HAP-1 (cell line): ENCODE measurements at places on chromosomes 6 and 20.

DNA sequence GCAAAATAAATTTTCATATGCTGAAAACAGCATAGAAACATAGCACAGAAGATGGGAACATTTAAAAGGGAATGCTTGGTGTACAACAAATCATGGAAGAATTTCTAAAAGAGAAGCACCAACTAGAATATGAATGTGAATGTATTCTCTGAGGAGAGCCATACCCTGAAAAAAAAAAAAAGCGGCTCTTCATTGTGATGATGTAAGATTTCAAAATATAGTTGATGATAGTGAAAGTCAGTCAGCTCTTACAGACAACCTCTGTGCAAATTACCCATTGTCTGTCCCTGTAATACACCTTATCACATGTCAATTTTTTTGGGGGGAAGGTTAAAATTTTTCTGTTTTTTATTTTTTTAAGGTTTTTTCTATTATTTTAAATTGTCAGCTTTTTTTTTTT lies 58.6 kb upstream of the PTCHD4 start:
- no peak for DNase-seq

GRCh38 chr6:1018041-1018440 lies 293.9 kb upstream of the FOXQ1 start:
- no peak for DNase-seq

- DNase-seq = no peak
These were observed 482.9 kb downstream of the PTPRT start for GRCh38 chr20:42706759-42707158.

- no peak for DNase-seq
These were observed 37.0 kb downstream of the MC3R start for GRCh38 chr20:56285496-56285895.

DNA sequence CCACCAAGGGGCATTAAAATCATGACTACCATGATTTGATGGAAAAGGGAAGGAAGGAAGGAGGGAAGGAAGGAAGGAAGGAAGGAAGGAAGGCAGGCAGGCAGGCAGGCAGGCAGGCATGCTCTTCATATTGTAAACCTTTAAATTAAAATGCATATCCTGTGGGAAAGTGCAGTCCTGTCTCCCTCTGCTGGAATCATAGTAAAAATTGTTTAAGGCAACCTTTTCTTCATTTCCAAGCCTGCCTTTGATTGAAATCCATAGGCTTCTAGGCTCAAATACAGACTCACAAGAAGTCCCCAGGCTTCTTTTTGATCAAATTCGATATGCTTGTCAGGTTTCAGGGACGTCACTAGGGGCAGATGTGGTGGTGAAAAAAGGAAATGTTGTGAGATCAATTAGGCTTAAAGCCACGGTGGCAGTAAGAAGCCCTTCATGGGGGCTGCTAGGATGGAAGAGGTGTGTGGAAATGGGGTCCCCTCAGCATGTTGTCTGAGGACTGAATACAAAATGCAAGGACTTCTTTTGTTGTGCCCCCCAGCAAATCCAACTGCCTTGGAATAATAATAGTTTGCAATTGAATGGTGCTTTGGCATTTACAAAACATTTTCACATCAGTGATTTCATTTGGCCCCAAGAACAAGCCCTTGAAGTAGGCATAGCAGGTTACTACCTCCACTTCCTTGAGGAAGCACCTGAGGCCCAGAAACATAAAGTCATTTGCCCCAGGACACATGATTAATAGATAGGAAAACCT lies 25.6 kb upstream of the GABRR1 start:
- DNase-seq = peak; percentile 33

DNA sequence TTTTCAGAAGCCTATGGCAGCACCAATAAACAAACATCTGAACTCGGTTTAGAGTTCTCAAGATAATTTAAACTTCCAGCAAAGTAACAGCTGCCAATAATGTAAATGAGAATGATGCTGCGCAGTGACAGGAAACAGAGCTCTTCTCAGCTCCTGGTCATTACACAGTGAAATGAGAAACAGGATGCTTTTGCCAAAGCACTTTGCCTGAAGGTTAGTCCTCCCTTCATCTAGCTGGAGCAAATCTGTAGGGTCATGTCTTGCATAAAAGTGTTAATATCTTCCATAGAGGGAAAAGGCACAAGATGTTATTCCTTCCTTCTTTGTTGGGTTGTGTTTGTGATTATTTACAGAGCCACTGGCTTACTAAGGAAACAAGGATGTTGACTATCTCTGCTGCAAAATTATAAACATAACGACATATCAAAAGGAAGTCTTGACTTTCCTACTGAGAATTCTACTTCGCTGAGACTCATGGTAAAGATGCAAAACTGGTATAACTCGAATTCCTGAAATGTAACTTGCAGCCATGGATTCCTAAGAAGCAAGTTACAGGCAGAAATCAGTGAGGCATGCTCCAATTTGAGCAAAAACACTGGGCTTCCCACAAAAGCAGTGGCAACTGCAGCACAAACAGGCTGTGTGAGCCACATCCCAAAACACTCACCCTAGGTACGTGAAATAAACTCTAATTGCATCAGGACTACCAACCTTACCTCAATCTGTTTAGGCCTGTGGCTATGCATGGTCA lies 102.5 kb upstream of the BEND6 start:
- DNase-seq = no peak

GRCh38 chr6:157982102-157982562 lies 469 bp downstream of the SYNJ2 start:
- no peak for DNase-seq

GRCh38 chr20:58706150-58706892 lies 13.7 kb downstream of the NPEPL1 start:
- DNase-seq = no peak
